Gastrocnemius medialis (tissue), 4 donors: ENCODE measurements at places on chromosomes 7 and 10.

- no peak for DNase-seq
Measured at GRCh38 chr7:96823274-96823673, 113.6 kb upstream of the SEM1 start.

- DNase-seq = no peak
Measured at GRCh38 chr10:107487284-107487683, 322.8 kb upstream of the SORCS1 start.

- no peak for DNase-seq
Measured at GRCh38 chr7:115099906-115100305, 178.0 kb downstream of the MDFIC start.

DNA sequence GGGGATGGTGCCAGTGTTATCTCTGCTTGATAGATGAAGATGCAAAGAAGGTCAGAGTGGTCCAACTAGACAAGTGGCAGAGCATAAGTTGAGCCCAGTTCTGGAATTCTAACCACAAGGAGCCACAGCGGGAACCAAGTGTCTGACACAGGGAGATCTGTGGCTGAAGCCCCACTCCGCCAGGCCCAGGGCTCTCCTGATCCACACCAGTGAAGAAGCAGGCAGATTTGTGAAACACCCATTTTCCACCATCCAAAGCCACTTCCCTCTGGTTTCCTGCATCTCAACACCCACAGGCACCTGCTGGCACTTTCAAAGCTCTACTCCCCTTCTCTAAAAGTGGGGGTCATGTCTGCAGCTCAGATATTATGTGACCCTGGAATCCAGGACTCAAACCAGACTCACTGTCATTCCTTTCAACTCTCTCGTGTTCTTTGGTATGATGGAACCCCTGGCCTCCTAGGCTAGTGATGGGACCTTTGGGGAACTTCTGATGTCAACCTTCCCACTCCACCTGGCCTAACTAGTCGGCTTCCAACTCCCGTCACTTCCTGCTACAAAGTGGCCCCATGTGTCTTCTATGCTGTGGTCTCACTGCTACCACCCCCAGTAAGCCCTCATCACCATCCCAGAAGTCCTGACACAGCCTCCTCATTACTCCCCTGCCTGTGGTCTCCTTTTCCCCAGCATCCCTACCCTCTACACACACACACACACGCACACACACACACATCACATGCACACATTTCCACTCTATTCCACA, 177.6 kb downstream of the GRID1 start:
- DNase-seq = no peak

DNA sequence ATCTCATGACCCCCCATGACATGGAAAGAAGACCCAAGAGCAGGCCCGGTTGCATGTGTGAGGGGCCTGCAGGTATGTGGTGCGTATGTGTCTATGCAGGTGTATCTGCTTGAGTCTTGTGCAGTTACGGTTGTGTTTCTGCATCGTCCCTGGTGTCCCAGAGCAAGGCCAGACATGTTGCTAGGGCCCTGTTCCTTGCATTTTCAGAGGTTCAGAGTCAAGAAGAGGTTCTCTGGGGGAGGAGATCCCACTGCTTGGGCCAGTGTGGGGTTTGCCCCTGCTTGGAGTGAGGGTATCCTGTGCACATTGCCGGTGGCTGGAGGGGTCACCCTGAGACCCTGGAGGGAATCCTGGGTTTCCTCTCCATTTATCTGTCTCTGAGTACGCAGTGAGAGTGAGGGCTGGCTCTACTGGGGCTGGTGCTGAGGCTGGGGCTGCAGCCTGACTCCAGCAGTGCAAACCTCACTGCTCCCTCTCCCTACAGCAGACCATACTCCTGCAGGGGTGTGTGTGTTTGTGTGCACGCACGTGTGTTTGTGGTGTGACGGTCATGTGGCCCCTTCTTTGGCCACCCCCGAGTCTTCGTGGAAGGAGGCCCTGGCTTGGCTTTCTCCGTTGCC, 4.1 kb downstream of the TRIM8 start:
- DNase-seq = no peak

DNA sequence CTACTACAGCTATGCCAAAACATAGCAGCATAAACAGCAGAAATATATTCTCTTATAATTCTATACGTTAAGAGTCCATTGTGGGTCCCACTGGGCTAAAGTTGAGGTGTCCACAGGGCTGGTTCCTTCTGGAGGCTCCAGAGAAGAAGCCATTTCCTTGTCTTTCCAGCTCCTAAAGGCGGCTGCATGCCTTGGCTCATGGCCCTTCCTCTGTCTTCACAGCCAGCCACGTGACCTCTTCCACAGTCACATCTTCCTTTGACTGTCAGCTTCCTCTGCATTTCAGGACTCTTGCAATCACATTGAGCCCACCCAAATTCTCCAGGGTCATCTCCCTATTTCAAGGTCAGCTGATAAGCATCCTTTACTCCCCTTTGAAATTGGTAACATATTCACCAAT, 17.2 kb downstream of the NACAD start:
- DNase-seq = no peak

GRCh38 chr7:138608275-138608674, 92.9 kb downstream of the SVOPL start:
- DNase-seq = no peak

- DNase-seq = peak; percentile 16
Measured at GRCh38 chr7:87875151-87876039, 765 bp downstream of the SLC25A40 start.

DNA sequence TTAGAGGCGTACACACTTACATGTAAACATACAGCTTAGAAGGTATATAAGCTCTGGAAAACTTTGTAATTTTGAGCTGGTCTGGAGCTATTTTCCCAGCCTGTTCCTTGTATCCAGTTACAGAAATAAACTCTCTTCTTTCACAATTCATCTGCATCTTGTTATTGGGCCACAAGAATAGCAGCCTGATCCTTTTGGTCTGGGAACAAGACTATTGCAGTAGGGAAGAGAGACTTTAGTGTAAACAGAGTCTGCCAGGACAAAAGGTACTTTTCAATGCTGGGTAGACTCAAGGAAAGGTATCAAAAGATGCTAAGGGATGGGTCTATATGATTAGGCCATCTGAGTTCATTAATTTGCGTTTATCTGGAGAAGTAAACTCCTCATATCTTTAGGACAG, 728.3 kb downstream of the TYW1 start:
- DNase-seq = no peak

- DNase-seq = no peak
Measured at GRCh38 chr7:93327006-93327633, 95.0 kb downstream of the VPS50 start.

- DNase-seq = no peak
Measured at GRCh38 chr10:18822156-18822555, 162.9 kb downstream of the ARL5B start.

- no peak for DNase-seq
Measured at GRCh38 chr7:29825775-29826529, 19.6 kb downstream of the WIPF3 start.

DNA sequence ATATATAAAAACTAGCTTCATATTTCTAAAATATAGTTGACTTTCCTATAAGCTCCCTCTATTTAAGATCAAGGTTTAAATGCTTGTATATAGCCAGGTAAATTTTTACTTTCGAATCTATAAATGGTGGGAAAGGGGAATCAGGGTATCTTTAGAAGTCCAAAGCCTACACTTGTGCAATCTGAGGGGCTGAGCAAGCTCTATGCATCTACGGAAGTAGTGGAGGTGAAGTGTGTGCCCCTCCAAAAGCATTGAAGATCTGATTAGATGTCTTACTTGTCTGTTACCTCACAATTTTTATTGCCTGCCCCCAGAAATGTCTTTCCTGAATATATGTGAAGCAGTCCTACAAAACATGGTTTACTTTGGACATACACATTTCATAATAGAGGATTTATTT, 1.6 kb downstream of the AKAP9 start:
- DNase-seq = no peak

GRCh38 chr7:11491811-11492210, 340.2 kb downstream of the THSD7A start:
- DNase-seq = no peak

DNA sequence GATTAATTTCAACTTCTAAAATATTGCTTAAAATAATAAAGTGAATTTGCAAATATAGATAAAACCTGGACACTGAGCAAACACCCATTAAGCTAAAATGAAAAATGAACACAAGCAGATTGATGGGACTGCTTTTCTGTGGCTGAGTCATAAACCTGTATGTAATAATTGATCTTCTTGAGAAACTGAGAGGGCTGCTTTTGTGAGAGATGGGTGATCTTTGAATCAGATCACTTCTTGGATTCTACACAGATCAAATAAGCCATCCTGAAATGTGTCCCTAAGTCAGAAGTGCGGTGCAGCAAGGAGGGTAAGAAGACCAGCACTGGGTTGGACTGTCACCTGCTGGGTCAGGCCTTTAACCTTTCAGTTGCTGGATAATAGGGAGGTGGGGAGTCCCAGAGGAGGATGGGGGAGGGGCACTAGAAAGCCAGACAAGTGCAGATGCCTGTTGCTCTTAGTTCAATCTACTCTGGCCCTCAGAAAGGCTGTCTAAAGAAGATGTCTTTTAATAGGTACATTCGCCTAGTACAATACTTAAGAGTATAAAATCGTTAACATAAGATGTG, 178.2 kb upstream of the NAMPT start:
- no peak for DNase-seq

GRCh38 chr7:39810204-39810642, 139.8 kb upstream of the CDK13 start:
- DNase-seq = no peak

DNA sequence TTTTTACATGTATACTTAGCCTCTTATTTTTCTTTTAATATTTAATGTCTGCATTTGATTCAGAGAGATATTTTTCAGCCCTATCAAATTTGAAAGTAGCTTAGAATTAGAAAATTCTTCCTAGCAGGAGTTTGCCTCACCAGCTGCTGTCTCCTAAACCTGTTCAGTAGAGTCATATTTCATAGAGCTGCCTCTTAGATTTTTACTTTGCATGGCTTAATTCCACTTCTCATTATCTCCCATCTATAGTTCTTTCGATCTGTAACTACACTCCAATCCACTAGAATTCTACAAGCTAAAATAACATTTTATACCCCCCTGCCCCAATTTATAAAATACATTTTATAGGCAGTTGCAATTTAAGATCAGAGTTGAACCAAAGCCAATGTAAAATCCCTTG, 227.0 kb downstream of the ANK3 start:
- DNase-seq = no peak

- DNase-seq = no peak
Measured at GRCh38 chr7:100863406-100863950, 3.7 kb upstream of the TRIP6 start.

GRCh38 chr7:13321316-13321715, 633.9 kb downstream of the ARL4A start:
- DNase-seq = no peak
